ENCODE measurements at places on chromosomes 7 and 10. TPM values are rescaled to one million over a fixed set of nuclear protein-coding genes. Genes with fewer than 3 reads are reported as not detected.
A peak's percentile ranks its signal among the peaks of the same experiment; 100 is the strongest.

GRCh38 chr7:31465285-31465684, 48.6 kb upstream of the ITPRID1 start:
- DNase-seq: no peak

DNA sequence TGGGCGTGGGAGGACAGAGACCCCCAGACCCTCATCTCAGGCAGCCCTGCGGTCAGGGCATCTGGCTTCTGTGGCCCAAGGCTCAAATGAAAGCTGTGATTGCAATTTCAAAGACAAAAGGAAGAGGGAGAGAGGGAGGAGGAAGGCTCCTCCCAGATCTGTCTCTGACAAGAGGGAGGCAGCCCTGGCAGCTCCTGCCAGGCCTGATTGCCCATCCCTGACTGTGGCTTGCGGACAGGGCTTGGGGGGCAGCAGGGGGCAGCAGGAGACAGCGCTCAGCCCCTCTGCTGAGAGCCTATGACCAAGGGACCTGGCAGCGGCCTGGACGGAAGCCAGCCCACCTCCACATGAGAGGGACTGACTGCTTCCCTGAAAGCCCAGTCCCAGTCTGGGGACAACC, 91.8 kb downstream of the PTPRN2 start:
- peak; percentile 66 for DNase-seq

GRCh38 chr7:136502162-136502561, 366.3 kb upstream of the CHRM2 start:
- DNase-seq: no peak

DNA sequence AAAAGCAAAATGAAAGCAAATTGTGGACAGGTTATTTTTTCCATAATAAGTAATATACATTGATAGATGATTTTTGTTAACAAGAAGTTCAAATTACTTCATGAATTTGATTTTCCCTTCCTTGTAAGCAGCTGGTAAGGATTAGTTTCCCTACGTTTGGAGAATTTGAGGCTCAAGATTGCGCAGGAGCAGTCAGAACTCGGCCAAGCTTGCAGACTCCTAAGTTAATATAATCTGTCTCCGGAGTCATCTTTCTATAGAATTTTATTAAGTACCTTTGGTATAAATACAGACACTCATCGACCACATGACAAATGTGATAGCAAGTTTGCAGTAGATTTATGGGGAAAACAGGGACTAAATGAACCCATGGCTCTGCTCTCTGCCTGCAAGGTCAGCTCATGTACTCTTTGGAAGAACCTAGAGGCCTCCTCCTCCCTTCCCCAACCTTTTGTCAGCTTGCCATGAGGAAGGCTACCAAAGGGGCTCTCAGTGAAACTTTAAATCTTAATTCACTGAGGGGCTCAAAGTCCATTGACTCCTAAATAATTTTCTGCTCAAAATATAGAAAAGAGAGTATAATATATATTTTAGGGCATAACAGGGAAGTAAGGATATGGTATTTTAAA, 89.2 kb upstream of the CTTNBP2 start:
- no peak for DNase-seq

GRCh38 chr10:26843736-26844135, 17.0 kb downstream of the ABI1 start:
- DNase-seq: no peak

- DNase-seq: no peak
These were observed 47.0 kb upstream of the CDK1 start for GRCh38 chr10:60731134-60731885.

GRCh38 chr10:119417852-119418251, 124.7 kb downstream of the RGS10 start:
- no peak for DNase-seq

The TYW1B gene
- 4.6 TPM for total RNA-seq

The SEC31B gene
- 2.2 TPM for total RNA-seq

The PIP gene
- total RNA-seq: not detected

All from SJSA1 (cell line).